ENCODE measurements at places on chromosomes 11 and 22. TPM values are rescaled to one million over a fixed set of nuclear protein-coding genes. Genes with fewer than 3 reads are reported as not detected.

DNA sequence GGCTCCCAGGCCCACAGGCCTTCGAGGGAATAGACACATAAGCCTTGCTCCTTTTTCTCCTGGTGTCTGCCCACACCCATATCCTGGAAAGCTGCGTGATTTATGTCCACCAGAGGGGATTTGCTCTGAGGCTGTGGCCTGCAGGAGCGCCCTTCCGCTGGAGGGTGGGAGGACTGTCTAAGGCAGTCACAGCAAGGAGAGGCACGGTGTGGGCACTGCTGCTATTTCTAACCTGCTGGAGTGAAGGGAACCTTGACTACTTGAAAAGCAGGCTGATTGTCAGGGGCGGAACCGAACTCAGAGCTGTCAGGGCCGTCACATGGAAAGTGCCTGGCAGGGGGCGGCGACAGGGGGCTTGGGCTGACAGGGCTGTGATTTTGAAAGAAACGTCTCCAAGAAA lies 3.7 kb downstream of the UPB1 start:
- DNase-seq, result no peak

The NLRP14 gene
- 0.56 TPM for polyA plus RNA-seq

The SSTR3 gene
- 1.2 TPM for polyA plus RNA-seq

- no peak for DNase-seq
Measured at GRCh38 chr11:8036002-8036802, 44.8 kb upstream of the TUB start.

DNA sequence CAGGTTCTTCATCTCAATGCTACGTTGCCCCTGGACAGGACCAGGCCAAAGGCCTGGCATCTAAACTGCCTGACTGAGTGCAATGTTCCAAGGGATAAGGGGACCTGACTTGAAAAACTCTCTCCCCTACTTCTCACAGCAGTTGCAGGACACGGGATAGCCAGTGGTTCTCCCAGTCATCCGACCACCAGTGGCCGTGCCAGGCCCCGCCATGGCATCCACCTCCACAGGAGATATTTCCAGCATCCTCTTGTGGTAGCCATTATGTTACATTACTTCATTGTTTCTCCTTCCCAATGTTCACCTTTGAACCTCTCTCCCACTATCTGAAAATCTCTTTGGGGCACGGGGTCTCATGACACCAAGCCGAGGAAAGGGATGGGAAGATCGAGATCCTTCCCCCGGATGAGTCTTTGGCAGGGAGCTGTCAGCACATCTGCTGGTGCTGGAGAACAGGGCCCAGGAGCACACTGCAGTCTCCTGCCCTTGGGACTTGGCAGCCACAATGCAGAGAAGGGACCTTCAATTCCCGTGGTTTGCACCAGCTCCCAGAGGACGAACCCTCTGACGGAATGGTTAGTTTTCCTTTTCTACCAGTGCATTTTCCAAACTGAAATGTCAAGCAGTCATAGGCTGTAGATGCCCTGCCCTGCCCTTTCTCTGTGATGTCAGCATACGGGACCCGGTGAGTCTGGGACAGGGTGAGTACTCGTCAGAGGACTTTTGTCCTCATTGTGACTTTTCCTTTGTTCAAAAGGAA lies 121.2 kb downstream of the ETS1 start:
- DNase-seq, result no peak

- DNase-seq, result no peak
Measured at GRCh38 chr22:39379756-39380730, 19.5 kb upstream of the TAB1 start.

DNA sequence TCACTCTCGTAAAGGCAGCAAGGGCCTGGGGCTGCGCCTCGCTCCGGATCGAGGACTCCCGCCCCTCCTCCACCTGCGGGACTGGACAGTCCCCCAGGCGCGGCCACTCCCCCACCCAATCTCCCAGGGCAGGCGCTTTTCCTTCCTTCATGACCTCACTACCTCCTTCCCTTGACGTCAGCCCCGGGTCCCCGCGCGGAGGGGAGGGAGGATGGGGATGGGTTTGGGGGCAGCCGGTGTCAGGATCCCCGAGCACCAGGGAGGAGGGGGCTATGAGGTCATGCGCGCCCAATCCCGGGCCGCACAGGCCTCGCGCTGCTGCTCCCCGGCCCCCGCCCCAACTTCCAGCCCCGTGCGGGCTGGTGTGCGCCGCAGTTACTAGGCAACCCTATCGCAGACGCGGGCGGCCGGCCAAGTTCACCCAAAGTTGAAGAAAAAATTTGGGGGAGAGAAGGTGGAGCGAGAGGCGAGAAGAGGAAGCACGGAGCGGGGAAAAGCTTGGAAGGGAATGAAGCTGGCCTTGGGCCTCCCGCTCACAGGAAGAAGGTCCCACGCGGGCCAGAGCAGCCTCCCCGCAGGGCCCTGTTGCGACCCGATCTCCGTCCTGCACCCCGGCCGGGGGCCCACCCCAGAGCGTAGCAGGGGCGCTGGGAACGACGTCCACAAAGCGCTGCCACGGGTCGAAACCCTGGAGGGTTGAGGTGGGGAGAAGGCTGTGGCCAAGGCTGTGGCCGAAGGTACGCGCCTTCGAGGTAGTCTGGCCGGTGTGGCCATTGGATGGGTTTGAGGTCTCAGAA lies 8.3 kb downstream of the WT1 start:
- peak; percentile 79 for DNase-seq

The MYRF gene
- polyA plus RNA-seq, result 30.0 TPM

GRCh38 chr11:116576526-116576925 lies 196.3 kb downstream of the BUD13 start:
- no peak for DNase-seq

The C11orf16 gene
- 1.7 TPM for polyA plus RNA-seq

DNA sequence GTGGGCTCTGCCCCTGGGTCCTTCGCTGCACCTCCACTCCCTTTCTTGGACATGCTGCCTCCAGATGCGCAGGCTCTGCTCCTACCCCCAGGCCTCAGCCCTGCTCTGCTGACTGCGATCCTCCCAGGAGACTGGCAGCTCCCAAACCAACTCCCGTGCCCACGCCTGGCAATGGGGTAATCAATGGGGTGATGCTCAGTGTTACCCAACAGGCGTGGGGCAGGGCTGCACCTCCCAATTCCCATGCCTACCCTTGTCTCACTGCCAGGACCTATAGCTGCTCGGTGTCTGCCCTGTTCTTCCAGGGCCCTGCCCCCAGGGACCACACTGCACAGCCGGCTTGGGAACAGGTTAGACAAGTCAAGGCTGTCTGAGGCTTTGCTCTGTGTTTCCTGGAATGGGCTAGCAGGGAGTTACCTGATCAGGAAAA lies at the start of gene ALDH3B2:
TSS of gene ALDH3B2 (minus strand) at position 182 of the 430 bp plus-strand sequence. CDS start 7,688 bp downstream, outside the sequence.
- peak; percentile 58 for DNase-seq

- DNase-seq, result no peak
Measured at GRCh38 chr22:38859581-38860282, 12.3 kb downstream of the CBX6 start.

GRCh38 chr11:82356316-82356715 lies 377.3 kb downstream of the FAM181B start:
- DNase-seq, result no peak

Measured in renal pelvis (tissue), 12 donors.